ENCODE measurements at places on chromosomes 5 and 9. TPM values are rescaled to one million over a fixed set of nuclear protein-coding genes. Genes with fewer than 3 reads are reported as not detected.

The ANXA2R gene
- 42.9 TPM for polyA plus RNA-seq

The TMEM252 gene
- polyA plus RNA-seq, result not detected

The MTREX gene
- polyA plus RNA-seq, result 23.2 TPM

The EQTN gene
- polyA plus RNA-seq, result 0.35 TPM

The SPINK4 gene
- polyA plus RNA-seq, result not detected

The PCDHGA12 gene
- polyA plus RNA-seq, result 0.59 TPM

The TMEM215 gene
- polyA plus RNA-seq, result not detected

The CDC20B gene
- polyA plus RNA-seq, result not detected

The IL4 gene
- polyA plus RNA-seq, result not detected

The MEIKIN gene
- not detected for polyA plus RNA-seq

The ANAPC2 gene
- 6.2 TPM for polyA plus RNA-seq

Data from IgD-negative memory B cell (primary cell).